ENCODE measurements at places on chromosomes 13 and 19.

DNA sequence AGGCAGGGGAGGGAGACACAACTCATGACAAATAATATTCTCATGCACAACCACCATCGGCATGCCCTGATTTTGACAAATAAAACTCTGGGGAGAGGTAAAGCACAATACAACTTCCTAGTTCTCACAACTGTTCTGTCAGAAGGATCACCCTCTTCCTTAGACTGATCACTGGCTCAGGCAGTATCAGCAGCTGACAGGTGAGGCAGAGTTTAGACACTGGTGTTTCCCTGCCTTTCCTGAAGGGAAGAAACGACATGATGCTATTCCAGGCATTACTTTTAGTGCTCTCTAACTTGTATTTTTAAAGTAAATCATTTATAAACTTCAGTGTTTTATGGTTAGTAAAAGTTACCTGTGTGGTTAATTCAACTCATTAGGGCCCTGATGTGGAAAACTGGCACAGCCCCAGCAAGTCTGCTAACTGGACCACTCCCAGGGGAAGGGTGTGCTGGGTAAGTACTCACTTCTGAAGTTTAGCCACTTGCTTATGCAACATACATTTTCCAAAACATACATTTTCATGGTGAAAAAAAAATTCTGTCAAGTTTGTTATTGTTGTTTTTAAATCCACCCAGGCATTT is 82.8 kb downstream of the CRYL1 start:
- DNase-seq: no peak

DNA sequence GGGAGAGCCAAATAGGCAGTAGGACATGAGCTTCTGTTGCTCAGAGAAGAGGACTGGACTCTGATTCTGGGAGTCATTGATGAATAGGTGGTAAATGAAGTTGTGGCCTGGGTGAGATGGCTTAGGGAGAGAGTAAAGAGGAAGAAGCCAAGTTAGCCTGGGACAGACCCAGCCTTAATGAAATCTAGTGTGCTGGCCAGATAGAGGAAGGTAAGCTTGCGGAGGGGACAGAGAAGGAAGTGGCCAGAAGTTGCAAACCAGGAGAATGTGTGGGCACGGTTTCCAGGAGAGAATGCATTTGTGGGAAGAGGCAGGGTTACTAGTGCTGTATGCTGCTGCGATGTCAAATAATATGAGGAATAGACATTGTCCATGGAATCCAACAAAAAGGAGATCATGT is 83.3 kb upstream of the OLFM4 start:
- no peak for DNase-seq

- DNase-seq: peak; percentile 1
Measured at GRCh38 chr13:43835701-43836100, 43.8 kb downstream of the CCDC122 start.

DNA sequence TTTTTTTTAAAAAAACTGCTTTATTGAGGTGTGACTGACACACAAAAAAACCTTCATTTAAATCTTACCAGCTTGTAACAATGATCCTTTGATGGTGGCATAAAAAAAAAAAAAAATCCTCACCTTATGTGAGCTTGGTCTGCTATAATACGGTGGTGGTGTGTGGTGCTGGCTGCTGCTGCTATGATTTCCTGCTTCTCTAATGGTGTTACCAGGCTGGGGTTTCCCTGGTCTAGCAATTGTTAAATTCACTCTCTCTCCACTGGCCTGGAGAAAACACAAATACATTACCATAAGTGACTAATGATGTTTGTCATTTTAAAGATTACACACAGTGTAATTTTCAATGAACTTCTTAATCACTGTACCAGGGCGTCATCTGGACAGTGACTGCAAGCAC is 60.6 kb downstream of the LNX2 start:
- peak; percentile 26 for DNase-seq

GRCh38 chr19:16371540-16371986 is 46.9 kb downstream of the KLF2 start:
- peak; percentile 94 for DNase-seq

DNA sequence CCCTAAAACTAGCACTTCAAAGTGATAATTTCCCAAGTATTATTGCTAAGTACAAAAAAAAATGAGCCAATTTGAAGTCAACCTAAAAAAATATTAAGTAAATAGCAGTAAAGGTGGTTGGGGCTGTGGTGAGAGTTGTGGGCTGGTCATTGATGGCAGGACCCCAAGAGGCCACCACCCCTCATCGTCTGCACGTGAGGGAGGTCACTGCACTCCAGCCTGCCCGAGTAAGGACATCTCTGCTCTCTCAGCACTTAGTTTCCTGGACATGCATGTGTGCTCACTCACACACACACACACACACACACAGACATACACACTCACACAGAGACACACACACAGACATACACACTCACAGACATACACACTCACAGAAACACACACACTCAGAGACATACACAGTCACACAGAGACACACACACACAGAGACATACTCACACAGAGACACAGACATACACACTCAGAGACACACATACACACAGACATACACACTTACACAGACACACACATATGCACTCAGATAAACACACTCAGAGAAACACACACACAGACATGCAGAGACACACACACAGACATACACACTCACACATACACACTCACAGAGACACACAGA is 127.2 kb upstream of the SOX1 start:
- DNase-seq: peak; percentile 1

DNA sequence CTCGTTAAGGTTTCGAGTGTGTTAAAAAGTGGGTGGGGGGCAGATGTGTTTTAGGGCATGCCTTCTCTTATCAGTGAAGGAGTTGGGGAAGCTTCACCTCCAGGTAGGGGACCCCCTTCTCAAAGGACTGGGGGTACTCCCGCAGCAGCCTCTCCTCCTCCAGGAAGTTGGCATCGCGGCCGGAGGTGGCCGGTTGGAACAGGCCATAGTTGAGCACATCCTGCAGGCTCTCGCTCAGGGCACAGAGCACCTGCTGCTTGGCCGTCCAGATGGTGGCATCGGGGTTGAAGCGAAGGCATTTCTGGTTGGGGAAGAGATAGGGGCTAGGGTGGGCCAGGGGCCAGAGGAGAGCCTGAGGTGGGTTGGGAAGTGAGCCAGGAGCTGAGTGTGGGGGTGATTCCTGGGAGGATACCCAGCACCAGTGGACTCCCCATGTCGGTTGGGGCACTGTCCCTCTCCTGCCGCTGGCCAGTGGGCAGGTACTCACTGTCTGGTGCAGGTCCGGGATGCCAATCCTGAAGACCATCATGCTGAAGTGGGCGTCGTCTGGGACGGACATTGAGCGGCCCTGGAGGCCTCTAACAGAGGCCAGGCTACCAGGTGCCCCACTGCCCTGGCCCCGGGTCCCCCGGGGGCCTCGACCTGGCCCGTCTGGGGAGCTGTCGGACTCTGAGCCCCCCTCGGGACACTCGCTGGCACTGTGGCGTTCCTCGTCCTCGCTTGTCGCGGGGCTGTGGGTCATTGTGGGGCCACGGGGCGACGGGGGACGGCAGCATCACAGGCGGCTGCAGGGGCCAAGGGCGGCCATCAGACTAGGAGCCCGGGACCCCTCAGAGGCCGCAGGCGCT is 3.2 kb downstream of the SHANK1 start:
- no peak for DNase-seq

GRCh38 chr19:31408460-31409124 is 59.4 kb upstream of the TSHZ3 start:
- no peak for DNase-seq

DNA sequence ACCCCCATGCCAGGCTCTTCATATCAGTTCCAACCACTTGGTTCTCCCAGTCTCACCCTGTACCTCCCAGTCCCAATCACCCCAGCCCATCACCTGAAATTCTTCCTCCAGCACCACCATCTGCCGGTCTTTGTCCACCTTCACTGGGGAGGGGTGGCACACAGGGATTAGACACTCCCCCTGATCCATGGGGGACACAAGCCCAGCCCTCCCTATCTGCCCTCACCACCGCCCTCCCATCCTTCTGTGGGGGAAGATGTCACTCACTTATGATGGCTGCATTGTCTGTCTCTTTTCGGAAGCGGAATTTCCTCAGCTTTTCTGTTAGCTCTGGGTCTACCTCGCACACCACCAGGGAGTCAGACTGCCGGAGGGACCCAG is 685 bp downstream of the GMFG start:
- DNase-seq: peak; percentile 41

DNA sequence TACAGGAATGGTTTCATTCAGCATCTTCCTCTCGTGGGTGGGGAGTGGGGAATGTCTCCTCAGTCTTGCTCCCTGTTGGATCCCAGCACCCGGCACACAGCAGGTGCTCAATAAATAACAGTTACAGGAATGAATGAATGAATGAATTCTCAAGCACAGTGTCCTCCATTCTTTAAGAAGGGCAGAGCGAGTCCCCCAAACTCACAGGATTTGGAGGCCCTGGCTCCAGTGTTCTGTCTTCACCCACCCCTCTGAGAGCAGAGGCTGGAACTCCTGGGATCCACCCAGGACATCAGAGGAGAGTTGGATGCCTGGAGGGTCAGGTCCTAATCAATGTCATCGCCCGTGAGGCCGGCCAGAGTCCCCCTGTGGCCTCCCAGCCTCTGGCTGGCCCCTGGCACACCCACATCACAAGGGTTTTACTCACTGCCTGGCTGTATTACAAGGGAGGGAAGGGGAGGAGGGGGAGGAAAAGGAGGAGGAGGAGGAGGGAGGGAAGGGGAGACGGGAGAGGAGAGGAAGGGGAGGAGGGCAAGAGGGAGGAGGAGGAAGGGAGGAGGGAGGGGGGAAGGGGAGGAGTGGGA is 8.7 kb upstream of the CREB3L3 start:
- DNase-seq: no peak

DNA sequence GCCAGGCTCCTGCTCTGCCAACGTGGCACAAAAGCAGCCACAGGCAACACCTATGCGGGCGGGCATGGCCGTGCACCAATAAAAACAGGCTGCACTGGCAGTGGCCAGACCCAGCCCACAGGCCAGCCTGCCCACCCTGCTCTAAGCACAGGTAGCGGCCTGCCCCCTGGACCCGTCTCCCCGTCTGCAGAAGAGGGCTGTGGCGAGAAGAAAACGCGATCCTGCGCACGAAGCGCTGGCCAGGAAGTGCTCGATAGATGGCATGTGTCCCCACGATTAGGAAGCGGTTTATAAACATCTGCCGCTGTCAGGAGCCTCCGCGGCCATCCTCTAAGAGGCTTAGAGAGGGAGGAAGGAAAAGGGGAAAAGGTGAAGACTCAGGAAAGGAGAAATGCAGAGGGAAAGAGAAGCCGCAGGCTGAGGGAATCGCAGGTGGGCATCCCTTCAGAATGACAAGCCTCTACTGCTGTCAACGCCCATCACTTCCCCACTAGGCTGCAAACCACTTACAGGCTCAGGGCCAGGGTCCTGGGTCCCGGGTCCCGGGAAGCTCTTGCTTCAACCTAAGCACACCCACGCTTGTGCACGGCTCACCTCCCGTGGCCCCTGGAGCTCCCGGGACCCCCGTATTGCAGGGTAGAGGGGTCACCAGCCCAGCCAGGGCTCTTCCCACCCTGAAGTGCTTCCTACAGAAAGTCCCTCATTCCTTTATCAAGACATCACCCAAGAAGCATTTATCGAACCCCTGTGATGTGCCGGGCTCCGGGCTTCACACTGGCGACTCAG is 10.5 kb downstream of the MLLT1 start:
- no peak for DNase-seq

- DNase-seq: peak; percentile 44
Measured at GRCh38 chr19:6730153-6730804, 7.1 kb downstream of the GPR108 start.

- DNase-seq: no peak
Measured at GRCh38 chr19:1295169-1296012, 9.7 kb downstream of the EFNA2 start.

GRCh38 chr19:14027856-14028450 is at the start of gene RLN3:
Gene RLN3 (plus strand): TSS chr19:14028148. CDS start chr19:14028205, 57 bp downstream.
- no peak for DNase-seq

GRCh38 chr19:29971648-29972047 is 29.6 kb downstream of the URI1 start:
- DNase-seq: no peak

DNA sequence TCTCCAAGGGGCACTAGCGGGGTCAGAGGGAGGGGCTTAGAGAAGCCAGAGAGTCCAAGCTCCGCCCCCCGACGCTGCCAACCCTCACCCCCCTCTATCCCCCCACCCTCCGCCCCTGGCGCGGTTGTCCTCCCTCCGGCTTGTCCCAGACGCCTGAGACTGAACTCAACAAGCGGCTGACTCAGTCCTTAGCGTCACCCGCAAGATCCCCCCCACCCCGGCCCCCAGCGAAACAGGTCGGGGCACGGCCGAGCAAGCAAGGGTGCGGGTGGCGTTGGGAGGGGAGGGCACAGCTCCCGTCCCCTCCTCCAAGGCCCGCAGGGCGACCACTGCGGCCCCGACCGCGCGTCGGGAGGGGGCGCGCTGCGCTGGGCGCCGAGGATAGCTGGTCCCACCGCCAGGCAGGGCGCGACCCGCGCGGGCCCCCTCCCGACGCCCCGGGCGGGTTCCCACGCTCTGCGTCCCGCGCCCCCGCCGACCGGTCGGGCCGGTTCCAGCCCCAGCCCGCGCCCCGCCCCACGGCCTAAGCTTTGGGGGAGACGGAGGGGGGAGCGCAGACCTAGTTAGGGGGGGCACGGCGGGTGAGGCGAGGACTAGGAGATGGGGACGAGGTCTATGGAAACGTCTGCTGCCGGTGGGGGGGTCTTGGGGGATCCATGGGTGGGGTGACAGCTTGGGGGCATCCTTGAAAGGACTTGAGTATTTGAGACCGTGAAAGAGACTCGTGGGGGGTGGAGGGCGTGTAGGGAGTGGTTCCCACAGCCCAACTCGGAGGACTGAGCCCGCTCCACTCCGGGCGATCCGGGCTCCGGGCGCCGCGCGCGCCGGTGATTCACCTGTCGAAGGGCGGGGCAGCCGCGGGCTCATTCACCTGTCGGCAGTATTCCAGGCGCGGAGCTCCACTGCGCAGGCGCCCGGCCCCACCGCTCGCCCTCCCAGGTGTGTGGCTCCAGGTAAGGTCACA is 5.1 kb downstream of the NOTCH3 start:
- no peak for DNase-seq

DNA sequence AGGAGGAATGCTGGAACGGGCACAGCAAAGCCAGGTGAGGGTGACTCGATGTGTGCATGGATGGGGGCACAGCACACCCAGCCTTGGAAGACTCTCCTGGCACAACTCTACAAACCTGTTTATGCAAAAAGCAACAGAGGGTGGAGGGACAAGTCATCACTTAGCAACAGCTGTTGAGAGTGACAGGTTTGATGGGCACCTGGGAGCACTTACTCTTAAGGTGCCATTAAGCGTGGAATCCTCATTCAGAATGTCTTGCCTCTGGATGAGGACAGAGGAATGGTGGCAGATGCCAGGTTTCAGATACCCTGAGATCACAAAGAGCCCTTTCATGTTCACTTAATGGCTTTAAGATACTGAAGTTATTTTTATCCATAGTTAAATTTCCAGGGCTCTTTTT is 97.0 kb downstream of the DCT start:
- DNase-seq: no peak
